ENCODE measurements at places on chromosomes 12 and 14.

- DNase-seq: no peak
These were observed 368.1 kb downstream of the PDZRN4 start for GRCh38 chr12:41556176-41556575.

- DNase-seq: no peak
These were observed 10.4 kb downstream of the SLC10A1 start for GRCh38 chr14:69786603-69787002.

DNA sequence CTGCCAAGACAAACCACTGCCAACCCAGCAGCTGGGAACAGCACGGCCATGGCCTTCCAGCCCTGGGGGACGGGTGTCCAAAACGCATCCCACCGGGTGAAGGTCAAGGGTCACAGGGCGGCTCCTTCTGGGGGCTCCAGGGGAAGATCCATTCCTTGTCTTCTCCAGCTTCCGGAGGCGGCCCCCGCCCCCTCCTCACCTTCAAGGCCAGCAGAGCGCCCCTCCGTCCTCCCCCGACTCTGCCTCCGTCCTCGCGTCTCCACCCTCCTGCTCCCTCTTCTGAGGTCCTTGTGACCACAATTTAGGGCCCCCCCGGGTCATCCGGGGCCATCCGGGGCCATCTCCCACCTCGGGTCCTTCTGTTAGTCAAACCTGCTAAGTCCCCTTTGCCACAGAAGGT is 3.9 kb upstream of the NUDT14 start:
- no peak for DNase-seq

- DNase-seq: no peak
These were observed 40.5 kb downstream of the GALC start for GRCh38 chr14:87952307-87953094.

DNA sequence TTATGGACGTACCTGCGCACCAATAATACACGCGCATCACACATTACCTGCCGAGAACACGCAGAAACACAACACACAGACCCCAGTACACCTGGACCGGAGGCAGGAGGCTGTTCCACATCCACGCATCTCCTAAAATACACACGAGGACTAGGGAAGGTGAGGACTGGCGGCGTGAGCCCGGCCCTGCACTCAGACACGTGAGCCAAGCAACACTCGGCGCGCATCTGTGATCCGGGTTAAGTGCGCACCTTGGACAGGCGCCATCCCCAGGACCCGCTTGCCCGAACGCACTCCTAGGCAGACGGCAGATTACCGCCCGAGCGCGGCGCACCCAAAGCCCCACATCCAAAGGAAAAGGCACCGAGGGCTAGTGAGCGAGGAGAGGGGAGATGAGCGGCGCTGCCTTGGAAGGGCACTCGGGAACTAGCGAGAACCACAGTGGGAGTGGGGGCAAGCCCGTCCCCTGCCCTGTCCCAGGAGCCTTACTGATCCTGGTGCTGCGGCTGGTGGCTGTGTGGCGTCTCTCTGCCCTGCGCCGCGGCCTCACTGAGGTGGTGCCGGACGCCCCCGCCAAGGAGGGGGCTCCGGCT is 417 bp downstream of the GLS2 start:
- no peak for DNase-seq

GRCh38 chr14:97270308-97270707 is 473.1 kb downstream of the VRK1 start:
- DNase-seq: no peak

DNA sequence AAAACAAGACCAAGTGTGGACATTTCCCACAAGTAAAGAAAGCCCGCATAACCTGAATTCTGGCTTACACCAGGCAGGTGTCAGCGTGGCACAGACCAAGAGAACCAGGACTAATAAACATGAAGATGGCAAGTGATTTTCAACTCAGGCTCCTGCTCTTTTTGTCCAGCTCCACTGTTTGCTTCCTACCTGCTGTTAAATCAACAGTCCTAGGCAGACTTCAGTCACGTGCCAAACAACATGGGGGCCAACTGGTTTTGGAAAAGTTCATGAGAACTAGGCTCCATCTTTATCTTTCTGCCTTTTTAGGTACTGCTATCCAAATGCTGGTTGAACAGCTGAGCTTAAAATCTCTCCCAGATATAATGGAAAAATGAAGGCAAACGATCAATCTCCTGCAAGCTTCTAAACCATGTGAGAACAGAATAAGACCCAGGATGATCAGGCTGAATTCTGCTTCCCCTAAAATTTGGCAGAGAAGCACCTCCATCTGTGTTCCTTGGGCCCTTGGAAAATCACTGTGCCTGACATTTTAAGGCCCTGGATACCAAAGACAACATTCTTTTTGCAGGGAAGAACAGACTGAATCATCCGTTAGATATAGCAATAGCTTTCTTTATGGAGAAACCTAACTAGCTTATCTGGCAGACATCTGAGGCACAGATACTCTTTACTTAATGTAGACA is 215.6 kb upstream of the USP15 start:
- no peak for DNase-seq

DNA sequence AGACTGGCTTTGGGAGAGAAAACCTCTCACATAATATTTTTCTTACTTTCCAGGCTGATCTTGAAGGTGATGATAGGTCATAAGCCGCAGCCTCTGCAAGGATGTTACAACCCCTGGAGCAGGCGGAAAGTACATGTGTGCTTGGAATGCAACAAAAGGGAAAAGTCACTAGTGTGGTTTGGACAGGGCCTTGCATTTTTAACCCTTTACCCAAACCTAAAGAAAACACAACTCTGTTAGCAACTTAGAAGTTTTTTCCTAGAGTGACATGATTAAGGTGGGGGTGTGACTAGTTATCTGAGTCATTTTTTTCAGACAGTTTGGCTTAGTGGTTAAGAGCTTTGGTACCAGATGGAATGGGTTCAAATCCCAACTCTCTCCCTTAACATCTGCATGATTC is 97.0 kb downstream of the TMEM30B start:
- no peak for DNase-seq

- DNase-seq: no peak
These were observed 39.4 kb downstream of the NCOR2 start for GRCh38 chr12:124527861-124528561.

- DNase-seq: no peak
These were observed 43.4 kb downstream of the PPP2R5E start for GRCh38 chr14:63499701-63500250.

GRCh38 chr12:60666895-60667294 is 1071.1 kb downstream of the SLC16A7 start:
- DNase-seq: no peak

DNA sequence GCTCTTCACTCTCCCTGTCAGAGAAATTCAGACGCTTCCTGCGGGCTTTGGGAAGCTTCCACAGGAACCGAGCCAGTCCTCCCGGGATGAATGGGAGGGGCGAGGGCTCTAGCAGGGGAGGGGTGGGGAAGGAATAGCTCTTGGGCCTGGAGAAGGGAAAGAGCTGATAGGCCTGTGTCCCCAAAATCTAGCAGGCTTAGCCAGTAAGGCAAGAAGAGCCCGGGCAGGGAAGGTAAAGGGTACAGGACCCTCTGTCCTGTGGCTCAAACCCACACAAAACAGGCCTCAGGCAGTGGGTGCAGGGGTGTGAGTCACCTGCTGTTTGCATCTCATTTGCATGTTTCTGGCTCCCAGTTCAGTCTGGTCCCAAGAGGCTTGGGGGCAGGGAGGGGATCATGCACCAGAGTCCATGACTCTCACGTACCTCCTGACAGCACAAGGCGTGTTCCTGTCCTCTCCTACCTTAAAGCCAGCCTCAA is 8.7 kb upstream of the SMUG1 start:
- DNase-seq: no peak

- DNase-seq: no peak
These were observed 1.4 kb downstream of the APAF1 start for GRCh38 chr12:98646294-98647090.

- DNase-seq: peak; percentile 63
These were observed 82.8 kb downstream of the BORCS5 start for GRCh38 chr12:12439636-12440035.

- peak; percentile 13 for DNase-seq
These were observed at the start of gene SLC7A8 for GRCh38 chr14:23183479-23183878. Gene SLC7A8, minus strand, starts transcription at chr14:23183660. Its CDS starts 746 bp downstream, at chr14:23182914.

DNA sequence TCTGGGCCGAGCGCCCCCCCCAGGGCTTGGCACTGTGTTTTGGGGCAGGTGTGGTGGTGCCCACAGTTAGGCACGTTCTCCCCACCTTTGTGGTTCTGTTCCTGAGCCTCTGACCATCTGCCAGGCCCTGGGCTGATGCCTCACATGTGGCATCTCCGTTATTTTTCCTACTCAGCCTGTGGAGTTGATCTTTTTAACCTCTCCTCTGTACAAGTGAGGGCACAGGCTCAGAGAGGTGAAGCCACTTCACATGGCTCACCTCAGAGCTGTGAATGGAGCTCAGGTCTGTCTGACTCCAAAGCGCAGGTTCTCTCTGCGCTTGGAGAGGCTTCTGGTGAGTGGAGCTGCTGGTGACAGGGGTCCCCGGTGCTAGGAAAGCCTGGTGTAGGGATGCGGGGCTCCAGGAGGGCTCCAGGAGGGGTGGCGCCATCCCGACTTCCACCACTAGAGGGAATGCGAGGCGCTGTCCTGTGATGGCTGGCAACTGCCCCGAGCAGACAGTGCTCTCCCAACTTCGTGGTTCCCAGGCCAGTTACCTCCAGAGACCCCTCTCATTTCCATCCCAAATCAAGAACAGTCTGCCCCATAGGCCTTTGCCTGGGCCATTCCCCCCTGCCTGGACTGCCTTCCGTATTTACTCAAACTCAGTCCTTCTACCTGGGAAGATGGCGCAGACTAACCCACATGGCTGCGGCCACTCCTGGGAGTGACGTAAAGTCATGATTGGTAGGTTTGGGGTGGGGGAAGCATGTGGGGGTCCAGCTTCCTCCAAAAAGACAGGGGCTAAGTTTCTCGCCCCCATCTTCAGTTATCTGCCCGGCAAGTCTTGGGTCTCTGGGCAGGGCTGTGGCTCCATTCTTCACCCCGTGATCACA is 9.9 kb downstream of the BCL7A start:
- DNase-seq: peak; percentile 54

GRCh38 chr12:60191676-60192359 is 596.0 kb downstream of the SLC16A7 start:
- DNase-seq: no peak

- DNase-seq: no peak
These were observed 254.4 kb upstream of the DIO2 start for GRCh38 chr14:80465546-80466220.

- DNase-seq: no peak
These were observed 98.3 kb downstream of the INSM2 start for GRCh38 chr14:35632271-35632670.

DNA sequence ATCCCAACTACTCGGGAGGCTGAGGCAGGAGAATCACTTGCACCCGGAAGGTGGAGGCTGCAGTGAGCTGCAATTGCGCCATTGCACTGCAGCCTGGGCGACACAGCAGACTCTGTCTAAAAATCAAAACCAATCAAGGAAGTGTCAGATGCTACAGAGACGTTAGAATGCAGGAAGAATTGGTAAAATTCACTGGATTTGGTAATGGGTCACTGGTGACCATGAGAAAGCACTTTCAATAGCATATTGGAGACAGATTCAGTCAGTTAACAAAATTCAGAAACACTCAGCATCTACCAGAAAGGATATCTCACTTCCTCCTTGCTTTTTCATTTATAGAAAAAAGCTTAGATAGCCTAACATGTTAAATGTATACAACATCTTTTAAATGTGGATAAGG is 17.5 kb downstream of the BIN2 start:
- DNase-seq: no peak

- no peak for DNase-seq
These were observed 175.3 kb downstream of the STXBP6 start for GRCh38 chr14:24874514-24875202.

GRCh38 chr12:113064395-113065125 is 8.0 kb downstream of the DTX1 start:
- DNase-seq: no peak

GRCh38 chr12:55362675-55363074 is at the start of gene OR6C75:
Gene OR6C75, plus strand, starts transcription at chr12:55362975. Its CDS starts 2,136 bp downstream, at chr12:55365111.
- DNase-seq: no peak

DNA sequence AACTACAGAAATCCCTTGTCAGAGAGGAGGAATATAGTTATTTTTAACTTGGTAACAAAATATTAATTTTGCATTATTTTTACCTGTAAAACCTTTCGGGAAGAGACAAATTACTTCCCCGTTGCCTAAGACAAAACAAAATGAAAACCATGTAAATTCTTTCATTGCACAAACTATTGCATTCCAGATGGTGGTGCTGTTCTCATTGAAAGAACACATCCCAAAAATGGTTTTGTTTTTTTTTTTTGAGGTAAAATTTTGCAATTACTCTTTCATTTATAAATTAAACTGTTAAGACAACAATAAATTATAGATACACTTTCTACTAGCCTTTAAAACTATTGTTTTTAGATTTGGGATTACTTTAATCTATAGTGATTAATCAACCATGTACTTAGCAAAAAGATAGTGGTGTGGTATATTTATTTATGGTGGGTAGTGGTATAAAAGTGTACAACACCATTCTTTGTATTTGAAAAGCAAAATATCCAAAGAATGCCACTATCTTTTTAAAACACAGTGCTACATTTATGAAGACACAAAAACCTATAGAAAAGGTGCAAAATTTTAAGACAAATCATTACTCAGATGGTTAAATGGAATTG is 115.5 kb downstream of the SLC38A1 start:
- no peak for DNase-seq

- DNase-seq: no peak
These were observed 19.8 kb upstream of the CAPRIN2 start for GRCh38 chr12:30774599-30774998.

DNA sequence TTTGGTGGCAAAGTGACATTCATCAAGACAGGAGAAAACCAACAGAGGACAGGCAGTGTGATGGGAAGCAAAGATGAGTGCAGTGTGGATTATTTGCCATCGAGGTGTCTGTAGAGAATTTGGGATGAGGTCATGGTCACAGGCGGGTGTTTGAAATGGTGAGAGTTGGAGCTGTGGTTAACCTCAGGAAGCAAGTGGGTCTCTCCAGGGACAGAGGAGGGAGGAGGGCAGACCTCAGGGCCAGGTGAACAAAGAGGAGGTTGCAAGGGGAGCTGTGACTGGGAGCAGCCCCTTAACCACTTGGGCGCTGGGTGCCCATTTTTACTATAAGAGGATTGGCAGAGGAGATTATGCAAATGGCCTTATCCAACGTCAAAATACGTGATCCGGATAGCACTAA is 7.0 kb downstream of the FZD10 start:
- DNase-seq: no peak

DNA sequence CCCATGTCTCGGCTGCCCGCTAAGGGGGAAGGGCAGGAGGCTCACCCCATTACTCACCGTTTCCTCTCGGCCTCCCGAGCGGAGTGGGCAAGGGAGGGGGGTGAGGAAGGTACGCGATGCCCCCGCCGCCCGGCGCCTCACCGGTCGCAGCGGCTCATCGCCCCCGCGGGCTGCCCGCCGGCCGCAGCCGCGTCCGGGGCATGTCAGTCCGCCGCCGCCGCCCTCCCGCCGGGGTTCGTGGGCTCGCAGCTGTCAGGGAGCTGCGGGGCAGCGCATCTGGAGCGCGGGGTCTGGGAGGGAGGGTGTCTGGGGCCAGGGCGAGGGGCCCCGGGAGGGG is 461 bp downstream of the SLC8A3 start:
- DNase-seq: no peak

- DNase-seq: no peak
These were observed 245.0 kb downstream of the CHST11 start for GRCh38 chr12:104701756-104702155.
